ENCODE measurements at places on chromosomes 4 and X. TPM values are rescaled to one million over a fixed set of nuclear protein-coding genes. Genes with fewer than 3 reads are reported as not detected.

GRCh38 chr4:154616731-154617130 is 4.3 kb upstream of the FGG start:
- no peaks in the 10 kb centered on the region for H3K36me3 ChIP-seq
- H3K27ac ChIP-seq: no peak overlapping the region
- DNase-seq: no peak
- no peaks in the 10 kb centered on the region for H3K27me3 ChIP-seq
- H3K4me3 ChIP-seq: no peak overlapping the region

DNA sequence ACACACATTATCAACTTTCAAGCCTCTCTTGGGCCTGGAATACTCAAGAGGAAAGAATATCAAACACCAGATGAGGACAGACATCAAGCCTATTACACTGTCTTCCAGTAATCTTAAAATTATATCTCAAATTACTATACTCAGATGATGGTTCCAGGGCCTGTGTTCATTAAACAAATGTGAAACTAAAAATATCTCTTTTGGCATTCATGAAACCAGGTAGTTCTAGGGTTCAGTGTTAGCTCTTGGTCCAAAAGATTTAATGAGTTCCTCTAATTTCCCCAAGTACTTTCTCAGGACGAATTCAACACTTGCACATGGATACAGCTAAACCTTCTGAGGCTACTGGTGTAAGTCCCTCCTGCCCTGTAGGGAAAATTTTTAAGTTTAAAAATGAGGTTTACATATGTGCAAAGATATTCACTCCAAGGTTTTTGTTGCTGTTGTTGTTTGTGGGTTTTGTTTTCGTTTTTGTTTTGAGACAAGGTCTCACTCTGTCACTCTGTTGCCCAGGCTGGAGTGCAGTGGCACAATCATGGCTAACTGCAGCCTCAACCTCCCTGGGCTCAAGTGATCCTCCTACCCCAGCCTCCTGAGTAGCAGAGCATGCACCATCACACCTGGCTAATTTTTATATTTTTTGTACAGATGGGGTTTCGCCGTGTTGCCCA is 79.4 kb downstream of the USP46 start:
- H3K36me3 ChIP-seq: no peaks in the 10 kb centered on the region
- peaks cover 3% of the 10 kb centered on the region for H3K4me1 ChIP-seq
- H3K27ac ChIP-seq: no peak overlapping the region
- H3K4me3 ChIP-seq: no peak overlapping the region

DNA sequence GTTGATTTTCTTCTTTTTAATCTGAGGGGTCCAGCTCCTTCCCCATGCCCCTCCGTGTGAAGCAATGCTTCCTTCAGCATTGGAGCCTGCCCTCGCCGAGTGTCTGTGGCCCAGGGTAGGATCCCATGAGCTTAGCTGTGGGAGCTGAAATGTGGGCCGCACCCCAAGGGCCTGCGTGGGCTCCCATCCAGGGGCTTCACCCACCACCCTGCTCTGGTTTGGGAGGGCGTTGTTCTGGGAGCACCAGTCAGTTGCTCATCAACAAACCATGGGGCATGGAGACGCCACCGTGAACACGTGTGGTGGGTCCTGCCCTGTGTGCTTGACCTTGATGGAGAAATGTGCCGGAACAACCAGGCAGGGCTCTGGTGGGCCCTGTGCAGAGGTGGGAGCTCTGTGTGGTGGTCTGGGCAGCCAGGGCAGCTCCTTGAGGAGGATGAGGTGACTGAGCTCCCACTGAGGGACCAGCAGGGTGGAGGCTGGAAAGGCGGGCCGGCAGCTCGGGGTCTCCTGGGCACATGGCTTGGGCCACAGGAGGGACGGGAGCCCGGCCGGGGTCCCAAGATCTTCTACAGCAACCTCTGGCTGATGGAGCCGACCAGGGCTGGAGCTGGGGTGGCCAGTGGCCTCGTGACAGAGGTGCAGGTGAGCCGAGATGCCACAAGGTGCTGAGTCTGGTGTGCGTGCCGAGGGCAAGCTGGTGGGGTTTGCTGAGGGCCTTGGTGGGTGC is 39.6 kb upstream of the NKX1-1 start:
- no peak overlapping the region for H3K4me3 ChIP-seq
- H3K4me1 ChIP-seq: no peaks in the 10 kb centered on the region
- no peaks in the 10 kb centered on the region for H3K36me3 ChIP-seq
- no peaks in the 10 kb centered on the region for H3K27me3 ChIP-seq
- no peak overlapping the region for H3K27ac ChIP-seq

GRCh38 chr4:141158219-141158618 is 24.9 kb upstream of the RNF150 start:
- no peaks in the 10 kb centered on the region for H3K27me3 ChIP-seq
- no peaks in the 10 kb centered on the region for H3K36me3 ChIP-seq
- H3K27ac ChIP-seq: no peak overlapping the region
- peak; percentile 64 for DNase-seq
- no peak overlapping the region for H3K4me3 ChIP-seq

Gene DCX
- 3.0 TPM for total RNA-seq

Gene GABRG1
- 1.6 TPM for total RNA-seq

All from GM23338 (cell line).